ENCODE measurements at places on chromosomes 3 and 15.

DNA sequence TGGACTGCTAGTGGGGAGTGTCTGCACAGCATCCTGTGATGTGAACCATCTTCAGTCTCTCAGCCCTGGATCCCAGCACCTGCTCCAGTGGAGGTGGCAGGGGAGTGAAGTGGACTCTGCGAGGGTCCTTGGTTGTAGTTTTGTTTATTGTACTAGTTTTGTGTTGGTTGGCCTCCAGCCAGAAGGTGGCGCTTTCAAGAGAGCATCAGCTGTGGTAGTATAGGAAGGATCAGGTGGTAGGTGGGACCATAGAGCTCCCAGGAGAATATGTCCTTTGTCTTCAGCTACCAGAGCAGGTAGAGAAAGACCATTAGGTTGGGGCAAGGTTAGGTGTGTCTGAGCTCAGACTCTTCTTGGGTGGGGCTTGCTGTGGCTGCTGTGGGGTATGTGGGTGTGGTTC lies 20.9 kb downstream of the NEK11 start:
- no peak for DNase-seq

DNA sequence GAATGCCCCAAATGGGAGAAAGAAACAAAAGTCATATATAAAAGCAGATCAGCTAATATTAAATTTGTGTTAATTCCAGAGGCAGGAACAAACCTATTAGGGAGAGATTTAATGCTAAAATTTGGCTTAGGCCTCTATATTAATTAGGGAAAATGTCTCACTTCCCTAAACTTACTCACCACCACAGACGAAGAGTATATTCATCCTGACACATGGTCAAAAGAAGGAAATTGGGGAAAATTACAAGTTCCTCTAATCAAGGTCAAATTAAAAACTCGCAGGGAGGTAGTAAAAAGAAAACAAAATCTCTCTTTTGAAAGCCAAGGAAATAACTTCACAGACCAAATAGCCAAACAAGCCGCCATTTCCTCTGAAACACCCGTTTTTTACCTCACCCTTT lies 32.2 kb downstream of the GRM2 start:
- no peak for DNase-seq

- DNase-seq, result peak; percentile 14
Observed at GRCh38 chr15:96252148-96252547, 78.4 kb upstream of the NR2F2 start.

DNA sequence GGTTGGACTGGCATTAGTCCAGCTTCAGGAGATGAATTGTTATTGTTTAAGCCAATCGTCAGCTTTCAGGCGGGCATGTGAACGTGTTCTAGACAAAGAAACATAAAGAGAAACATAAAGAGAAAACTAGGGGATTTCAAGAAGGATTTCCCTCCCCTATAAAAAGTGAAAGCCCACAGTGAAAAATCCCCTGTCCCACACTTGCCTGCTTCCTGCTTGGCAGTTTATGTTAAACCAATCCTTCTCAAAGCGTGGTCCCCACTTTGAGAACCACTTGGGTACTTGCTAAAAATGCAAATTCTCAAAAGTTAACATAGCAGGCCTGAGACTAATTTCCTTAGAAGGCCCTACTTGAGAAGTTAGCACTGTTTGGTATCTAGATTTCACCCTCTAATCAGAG lies 293.0 kb upstream of the SOX14 start:
- no peak for DNase-seq

GRCh38 chr3:187759601-187760000 lies 14.3 kb upstream of the BCL6 start:
- no peak for DNase-seq

- no peak for DNase-seq
Observed at GRCh38 chr3:76378789-76379188, 593.4 kb upstream of the ZNF717 start.

DNA sequence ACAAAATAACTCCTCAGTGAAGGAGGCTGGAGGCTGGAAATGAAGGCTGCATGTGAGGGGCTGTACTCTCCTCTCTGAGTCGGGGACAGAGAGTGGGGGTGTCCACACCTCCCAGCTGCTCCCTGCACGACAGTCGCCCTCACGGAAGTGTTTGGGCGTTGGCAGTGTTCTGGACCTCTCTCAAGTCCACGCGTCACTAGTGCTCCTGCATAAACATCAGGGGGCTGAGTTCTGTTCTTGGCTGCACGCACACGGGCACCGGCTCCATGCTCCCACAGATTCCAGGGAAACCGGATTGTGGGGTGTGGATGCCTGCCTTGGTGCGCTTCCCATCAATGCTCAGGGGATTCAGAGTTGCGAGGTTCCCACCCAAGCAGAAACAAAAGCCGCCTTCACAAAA lies 7.4 kb downstream of the RASGRF1 start:
- DNase-seq, result no peak

GRCh38 chr15:99536422-99537040 lies 29.3 kb upstream of the MEF2A start:
- DNase-seq, result peak; percentile 78

DNA sequence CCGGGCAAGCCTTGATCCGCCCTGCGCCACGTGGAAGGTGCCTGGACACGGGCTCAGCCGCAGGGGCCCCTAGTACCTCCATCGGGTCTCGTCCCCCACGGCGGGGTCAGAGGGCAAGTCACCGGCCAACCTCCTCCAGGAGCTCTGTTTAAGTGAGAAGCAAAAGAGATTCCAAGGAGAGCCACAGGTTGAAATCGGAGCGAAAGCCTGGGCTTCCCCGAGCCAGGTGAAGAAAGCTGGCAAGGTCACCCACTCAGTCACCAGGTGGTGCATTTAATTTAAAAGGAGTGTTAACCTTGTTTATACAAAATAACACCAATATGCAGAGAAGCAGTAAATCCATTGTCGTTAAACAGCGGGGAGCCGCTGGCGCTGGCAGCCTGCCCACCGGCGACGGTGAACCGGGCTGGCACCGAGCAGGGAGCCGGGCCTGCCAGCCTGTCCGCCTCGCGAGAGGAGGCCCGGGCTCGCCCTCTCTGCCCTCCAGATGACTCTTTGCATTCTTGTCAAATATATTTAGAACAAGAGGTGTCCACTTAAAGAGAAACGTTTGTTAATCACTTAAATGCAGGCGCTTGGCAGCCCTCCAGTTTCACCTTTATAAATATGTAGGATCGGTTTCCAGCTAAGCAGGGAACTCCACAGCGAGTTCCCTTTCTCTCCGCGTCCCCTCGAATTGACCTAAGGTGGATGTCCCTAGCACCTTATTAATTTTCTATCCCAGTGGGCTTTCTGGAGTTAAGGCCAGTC lies 277.3 kb upstream of the NR2F2 start:
- DNase-seq, result no peak

- DNase-seq, result no peak
Observed at GRCh38 chr15:91484141-91484540, 369.4 kb upstream of the SLCO3A1 start.

DNA sequence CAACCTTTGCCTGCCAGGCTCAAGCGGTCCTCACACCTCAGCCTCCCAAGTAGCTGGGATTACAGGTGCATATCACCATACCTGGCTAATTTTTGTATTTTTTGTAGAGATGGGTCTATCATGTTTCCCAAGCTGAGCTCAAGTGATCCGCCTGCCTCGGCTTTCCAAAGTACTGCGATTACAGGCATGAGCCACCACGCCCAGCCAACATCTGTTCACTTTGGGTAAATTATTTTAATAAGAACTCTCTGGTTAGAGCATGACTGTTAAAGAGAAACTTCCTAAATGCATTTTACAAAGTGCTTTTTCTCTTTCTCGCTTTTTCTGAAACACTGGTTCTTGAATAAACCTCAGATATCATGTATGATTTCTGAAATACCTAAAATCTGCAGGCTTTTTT lies 172.5 kb downstream of the PTPRG start:
- peak; percentile 18 for DNase-seq

DNA sequence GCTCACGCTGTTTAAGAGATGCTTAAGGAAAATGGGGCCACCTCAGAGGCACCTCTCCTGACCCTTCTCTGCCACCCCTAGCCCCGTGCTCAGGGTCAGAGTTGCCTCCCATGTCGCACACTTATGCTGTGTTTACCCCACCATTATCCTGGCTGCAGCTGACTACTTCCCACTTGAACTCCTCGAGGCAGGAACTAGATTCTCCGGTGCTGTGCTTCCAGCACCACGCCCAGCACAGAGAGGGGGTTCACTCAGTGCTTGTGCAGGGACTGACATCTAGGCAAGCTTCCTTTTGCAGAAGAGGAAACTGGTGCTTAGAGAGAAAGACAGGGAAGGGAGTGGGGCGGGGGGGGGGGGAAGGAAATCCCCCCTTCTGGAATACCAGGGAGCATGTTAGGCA lies 340.1 kb downstream of the RORA start:
- no peak for DNase-seq

GRCh38 chr15:61480863-61481262 lies 251.8 kb upstream of the RORA start:
- no peak for DNase-seq

- DNase-seq, result peak; percentile 57
Observed at GRCh38 chr15:96107916-96108315, 222.6 kb upstream of the NR2F2 start.

DNA sequence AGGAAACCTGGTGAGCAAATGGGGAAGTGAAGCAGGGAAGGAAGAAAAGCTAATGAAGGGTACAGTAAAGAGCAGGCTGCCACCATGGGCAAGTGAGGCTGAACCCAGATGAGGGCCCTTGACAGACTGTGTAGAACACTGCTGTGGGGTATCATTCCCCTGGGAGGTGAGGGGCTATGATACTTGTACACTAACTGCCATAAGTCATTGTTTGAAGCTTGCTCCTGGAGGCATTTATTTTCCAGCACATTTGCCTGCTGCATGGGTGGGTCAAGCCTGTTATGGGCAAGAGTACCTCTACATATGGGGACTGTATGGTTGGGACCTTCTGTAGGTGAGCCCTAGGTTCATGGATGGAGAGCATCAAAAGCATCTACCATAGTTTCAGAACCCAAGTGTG lies 57.4 kb downstream of the POMGNT2 start:
- DNase-seq, result no peak

DNA sequence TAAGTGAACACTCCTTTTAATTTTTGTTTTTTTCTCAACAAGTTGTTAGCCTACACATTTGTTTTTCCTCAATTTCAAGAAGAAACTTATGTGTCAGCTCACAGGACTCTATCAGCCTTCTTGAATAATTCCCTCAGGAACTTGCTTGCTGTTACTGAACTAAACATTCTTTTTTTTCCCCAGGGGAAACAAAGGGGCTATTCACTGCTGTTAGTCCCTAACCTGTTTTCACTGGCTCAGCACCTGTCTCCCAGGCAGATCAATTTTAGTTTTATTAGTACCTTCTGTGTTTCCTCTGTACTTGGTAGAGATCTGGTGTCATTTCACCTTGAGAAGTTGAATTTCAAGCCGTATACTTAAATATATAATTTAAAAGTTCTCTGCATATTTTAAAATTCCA lies 644.6 kb downstream of the CADM2 start:
- no peak for DNase-seq

DNA sequence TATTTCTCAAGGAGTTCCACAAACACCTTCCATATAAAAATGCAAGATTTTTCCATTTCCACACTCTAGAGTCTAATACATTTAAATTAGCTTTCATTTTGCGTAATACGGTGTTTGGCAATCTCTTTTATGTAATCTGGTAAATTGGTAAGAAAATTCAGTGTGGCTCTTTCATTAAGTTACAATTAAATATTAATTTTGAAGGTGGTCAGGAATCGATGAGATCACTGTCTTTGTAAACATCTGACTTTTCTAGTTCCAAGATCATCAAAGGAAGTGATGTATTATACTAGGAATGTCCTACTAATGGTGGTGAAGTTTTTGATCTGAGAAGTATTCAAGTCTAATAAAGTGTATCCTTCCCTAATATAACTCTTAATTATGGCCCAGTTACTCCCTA lies 1.1 kb upstream of the UTS2B start:
- peak; percentile 38 for DNase-seq

GRCh38 chr15:28892789-28893610 lies 7.2 kb downstream of the APBA2 start:
- peak; percentile 54 for DNase-seq

DNA sequence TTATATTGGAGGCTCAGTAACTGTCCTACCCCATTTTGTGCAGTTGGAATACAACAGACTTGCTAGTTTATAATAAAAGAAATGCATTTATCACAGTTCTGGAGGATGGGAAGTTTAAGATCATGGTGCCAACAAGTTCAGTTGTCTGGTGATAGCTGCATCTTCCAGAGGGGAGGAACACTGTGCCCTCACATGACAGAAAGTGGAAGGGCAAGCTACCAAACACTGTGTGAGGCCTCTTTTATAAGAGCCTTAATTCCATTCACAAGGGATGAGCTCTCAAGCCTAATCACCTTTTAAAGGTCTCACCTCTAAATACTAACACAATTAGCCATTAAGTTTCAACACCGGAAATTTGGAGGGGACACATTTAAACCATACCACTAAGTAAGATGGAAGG lies 1073.9 kb downstream of the PLOD2 start:
- no peak for DNase-seq

- DNase-seq, result no peak
Observed at GRCh38 chr3:148092624-148093347, 604.9 kb upstream of the AGTR1 start.

DNA sequence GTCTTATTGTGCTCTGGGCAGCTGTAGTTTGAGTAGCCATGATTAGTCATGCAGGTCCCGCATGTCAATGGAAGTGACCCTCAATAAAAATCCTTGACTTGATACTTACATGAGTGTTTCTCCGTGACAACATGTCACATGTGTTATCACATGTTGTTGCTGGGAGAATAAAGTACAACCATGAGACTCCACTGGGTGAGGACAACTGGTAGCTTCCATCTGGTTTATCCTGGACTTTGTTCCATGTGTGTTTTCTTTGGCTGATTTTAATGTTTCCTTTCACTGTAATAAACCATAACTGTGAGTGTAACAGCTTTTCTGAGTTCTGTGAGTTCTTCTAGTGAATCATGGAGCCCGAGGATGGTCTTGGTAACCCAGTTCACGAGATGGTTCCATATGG lies 63.1 kb upstream of the NDN start:
- DNase-seq, result no peak

GRCh38 chr15:82880704-82881103 lies 71.3 kb downstream of the WHAMM start:
- no peak for DNase-seq

- no peak for DNase-seq
Observed at GRCh38 chr3:192685801-192686200, 41.5 kb downstream of the FGF12 start.

- peak; percentile 32 for DNase-seq
Observed at GRCh38 chr3:101381809-101382208, 61.4 kb upstream of the IMPG2 start.

GRCh38 chr15:40693904-40694687 lies 878 bp upstream of the RAD51 start:
- DNase-seq, result no peak

DNA sequence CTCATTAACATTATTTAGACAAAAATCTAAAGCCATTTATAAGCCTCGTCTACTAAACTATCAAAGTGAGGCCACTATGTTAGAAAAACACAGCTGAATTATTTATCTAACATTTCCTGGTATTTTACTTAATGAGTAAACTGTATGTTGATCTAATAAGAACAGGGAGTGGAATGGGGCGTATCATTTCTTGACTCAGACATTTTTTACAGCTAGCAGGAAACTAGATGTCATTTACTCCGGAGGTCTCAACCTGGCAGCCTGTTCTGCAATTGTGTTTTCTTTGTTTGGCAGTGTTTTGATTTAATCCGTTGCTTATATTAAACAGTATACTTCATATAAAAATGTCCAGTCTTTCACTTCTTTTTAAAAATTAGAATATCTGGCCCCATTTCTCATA lies 79.1 kb upstream of the ABI3BP start:
- DNase-seq, result no peak

- DNase-seq, result no peak
Observed at GRCh38 chr3:150443331-150443741, 35.2 kb downstream of the TSC22D2 start.
